ENCODE measurements at places on chromosomes 6 and 20.
A peak's percentile ranks its signal among the peaks of the same experiment; 100 is the strongest.

DNA sequence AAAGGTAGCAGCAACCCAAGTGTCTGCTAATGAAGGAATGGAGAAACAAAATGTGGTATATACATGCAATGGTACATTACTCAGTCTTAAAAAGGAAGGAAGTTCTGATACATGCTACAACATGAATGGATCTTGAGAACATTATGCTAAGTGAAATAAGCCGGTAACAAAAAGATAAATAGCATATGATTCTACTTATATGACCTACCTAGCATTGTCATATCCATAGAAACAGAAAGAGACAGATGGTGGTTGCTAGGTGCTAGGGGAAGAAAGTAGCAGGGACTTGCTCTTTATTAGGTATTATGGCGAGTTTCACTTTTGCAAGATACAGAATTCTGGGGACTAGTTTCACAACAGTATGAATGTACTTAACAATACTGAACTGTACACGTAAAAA is 46.6 kb downstream of the UBR2 start:
- no peak for DNase-seq

DNA sequence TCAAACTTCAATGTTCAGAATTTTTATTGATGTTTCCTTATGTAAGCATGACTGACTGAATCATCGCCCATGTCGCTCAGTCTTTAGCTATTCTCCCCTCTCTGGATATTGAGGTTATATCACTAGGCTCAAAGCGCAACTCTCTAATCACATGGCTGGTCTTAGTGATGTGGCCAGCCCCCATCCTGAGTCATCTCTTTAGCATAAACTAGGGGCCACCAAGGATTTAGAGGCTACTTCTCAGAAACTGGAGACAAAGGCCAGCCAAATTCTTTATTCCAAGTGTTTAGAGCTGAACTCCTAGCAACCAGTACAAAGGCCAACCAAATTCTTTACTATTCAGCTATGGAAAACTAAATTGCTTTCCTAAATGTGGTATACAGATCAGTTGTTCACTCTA is 61.4 kb downstream of the FAM135A start:
- DNase-seq, result no peak

DNA sequence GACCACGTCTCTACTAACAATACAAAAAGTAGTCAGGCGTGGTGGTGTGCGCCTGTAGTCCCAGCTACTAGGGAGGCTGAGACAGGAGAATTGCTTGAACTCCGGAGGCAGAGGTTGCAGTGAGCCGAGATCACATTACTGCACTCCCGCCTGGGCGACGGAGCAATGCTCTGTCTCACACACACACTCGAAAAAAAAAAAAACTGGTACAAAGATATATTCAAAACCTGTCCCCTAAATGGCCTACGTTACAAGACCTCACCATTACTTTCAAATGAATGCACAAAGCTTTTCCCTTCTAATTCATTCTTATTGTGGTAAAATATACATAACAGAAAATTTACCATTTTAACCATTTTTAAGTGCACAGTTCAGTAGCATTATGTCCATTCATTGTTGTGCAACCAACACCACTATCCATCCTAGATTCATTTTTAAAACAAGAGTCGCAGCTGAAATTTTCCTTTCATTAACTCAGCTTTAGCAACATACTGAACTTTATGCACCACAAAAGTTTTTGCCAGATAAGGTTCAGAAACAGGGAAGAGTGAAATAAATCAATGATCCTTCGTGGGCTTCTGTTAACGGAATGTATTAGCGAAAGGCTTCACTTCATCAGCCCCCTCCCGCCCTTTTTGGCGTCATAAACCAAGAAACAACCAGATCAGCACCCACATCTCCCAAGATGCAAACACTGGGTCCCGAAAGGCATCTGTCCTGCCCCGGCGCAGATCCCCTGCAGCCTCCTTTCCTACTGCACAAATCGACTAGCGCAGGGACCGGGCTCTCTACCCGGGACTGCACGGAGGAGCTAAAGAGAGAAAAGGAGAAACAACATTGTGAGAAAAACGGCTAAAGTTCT is 825 bp upstream of the FAM135A start:
- DNase-seq, result no peak

- DNase-seq, result no peak
Measured at GRCh38 chr20:19783966-19784401, 25.9 kb downstream of the RIN2 start.

DNA sequence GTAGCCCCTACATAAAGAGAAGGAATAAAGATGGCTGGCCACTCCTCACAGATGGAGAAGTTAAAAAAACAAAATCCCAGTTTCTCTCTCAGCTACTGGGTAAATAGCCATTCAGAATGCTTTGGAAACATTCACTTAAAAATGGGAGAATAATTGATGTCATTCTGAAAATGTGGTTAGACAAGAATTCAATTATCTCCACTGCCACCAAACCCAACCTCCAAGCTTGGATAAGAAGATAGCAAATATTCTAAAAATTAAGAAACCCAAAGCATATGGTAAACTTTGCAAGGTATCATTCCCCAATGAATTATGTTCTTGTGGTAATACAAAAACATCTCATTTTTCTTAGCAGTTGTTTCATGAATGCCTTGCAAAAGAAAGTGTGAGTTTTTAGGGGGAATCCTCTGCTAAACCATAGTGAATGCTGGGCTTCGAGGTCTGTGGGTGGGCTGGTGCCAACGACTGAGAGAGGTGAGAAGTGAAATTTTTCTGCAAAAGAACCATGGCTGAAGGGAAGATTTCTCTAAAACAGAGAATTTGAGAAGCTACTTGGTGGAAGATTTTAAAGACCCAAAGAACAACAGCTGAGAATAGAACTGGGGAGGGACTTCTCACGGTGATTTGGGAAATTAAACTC is 497.9 kb upstream of the JARID2 start:
- no peak for DNase-seq

GRCh38 chr6:39892490-39893129 is 41.7 kb downstream of the MOCS1 start:
- DNase-seq, result peak; percentile 53

GRCh38 chr6:92847988-92848387 is 571.4 kb downstream of the EPHA7 start:
- DNase-seq, result no peak

DNA sequence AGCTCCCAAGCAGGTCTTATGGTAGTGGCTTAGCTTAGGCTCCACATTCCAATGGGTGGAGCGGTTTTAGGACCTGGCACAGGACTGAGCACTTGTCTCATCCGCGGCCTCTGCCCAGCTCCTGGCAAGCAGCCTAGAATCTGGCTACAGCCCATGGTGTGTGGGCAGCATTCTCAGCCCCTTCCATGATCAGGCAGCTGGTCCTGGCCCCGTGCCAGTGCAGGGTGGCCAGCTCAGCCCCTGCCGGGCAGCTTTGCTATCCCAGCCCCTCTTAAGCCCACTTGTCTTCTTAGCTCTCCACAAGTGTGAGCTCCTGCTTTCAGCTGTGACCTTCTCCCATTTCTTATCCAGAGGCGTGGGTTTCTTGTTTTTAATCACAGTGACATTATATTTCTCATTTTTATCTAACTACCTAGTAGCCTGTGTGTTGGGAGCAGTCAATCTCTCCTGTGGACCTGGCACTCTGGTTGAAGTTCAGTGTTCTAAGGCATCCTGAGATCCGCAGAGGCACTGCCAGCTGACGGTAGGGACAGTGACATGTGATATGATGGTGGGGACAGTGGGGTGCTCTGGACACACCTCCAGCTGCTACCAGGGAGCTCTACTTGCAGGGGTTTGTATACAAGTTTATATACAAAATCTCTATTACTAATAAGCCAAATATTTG is 119.9 kb upstream of the PRND start:
- DNase-seq, result peak; percentile 54

DNA sequence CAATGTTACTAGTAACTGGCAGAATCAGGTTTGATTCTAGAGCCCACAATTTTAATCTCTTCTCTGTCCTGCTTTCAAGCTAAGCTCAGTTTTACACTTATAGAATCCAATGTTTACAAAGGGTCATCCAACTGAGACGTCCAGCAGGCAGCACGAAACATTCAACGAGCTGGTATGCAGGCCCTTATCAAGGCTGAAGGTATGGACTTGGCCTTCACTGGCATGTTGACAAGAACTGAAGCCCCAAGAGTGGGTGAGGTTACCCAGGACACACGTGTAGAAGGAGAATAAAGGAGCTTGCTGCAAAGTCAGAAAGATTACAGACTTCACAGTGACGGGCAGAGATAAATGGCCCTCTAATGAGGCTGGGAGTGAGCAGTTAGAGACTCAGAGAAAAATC is 187.4 kb downstream of the KIF16B start:
- no peak for DNase-seq

DNA sequence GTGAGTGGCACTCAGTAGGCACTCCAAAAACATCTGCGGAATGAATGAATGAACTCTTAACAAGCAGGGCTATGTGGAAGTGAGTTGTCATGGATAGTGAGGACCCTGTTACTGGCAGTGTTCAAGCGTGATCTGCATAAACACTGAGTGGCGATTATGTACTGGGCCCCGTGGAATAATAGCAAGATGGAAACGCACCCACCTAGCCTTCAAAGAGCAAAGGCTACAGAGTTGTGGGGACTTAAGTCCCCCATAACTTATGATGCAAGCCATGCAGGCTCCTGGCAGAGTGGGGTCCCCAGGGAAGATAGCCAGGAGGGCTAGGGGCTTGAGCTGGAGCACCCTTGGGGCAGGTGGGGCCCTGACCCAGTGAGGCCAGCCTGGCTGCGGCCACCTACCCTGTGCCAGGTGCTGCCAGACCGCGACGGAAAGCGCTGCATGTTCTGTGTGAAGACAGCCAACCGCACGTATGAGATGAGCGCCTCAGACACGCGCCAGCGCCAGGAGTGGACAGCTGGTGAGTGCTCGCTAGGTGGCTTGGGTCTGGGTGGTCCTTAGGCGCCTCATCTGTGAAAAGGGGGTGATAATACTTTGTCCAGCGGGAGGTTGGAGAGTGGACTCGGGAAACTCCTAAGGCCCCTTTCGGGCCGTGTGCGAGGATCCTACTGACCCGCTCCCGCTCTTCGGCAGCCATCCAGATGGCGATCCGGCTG is 20.0 kb downstream of the DEF6 start:
- no peak for DNase-seq

DNA sequence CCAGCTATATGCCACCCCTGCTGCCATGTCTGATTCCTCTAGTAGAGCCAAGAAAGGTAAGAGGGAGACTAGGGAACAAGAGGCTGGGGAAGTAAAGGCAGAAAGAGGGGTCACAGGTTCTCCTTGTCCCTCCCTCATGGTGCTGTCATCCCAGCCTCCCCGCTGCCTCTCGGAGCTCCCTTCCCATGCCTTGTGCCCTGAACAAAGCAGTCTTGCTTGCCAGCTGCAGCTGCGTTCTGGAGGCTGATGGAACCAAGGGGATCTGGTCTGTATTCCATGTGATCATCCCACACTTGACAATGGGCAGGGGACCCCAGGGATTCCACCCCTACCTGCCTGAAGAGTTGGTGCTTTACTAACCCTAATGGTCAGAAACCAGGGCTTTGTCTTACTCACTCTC is 61.4 kb downstream of the DAAM2 start:
- DNase-seq, result no peak

DNA sequence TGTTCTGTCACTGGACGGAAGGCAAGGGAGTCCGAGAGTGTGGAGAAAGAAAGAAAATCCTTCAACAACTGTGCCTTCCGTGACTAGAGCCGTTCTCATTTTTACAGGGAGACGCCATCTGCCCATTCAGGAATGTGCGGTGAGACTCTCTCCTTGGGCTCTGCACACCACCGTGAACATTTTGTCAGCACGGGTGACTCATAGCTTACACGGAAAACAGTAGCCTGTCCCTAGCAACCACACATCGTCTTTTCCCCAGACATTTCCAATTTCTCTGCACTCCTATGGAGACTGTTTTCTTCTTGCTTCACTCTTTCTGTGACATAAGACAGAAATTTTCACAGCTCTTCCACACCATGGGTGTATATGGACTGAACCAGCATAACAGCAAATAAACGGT is 55.1 kb downstream of the TBXT start:
- DNase-seq, result no peak

- no peak for DNase-seq
Measured at GRCh38 chr6:119145111-119145510, 66.6 kb upstream of the FAM184A start.

GRCh38 chr6:101595276-101595675 is 201.8 kb downstream of the GRIK2 start:
- no peak for DNase-seq

DNA sequence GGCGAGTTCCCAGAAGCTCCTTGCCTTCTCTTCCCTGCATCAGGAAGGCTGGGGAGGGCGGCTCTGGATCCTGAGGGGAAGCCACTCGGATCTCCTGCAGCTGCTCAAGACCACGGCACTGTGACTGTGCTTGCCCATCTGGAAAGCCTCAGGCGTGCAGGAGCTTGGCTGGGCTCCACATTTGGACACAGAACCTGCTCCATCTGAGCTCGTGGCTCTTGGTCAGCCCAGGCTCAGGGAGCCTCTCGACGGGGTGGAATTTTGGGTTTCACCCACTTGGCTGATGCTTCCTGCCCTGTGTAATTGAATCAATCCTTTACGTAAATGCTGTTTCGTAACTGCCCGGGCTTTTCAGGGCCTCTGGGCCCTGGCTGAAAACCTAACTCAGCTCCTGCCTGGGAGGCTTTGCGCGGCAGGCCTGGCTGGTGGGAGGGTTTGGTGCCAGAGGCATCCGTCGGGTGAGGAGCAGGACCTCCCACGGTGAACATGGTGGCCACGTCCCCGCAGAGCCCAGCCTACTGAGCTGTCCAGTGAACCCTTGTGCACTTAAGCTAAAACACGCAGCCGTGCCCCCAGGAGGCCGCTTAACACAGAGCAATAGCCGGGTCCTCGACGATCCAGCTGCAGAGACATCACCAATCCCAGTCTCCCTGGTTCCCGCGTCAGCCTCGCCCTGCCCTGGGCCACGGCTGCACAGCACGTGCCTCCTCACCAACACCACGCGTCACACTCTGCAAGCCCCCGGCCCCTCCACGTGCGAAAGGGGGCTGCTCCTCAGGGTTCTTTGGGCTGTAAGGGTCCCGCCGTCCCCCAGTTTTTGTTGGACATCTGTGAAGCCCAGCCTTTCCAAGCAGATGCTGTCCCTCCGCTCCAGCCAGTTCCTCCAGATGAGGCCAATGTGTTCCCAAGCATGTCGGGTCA is 241.0 kb downstream of the DLL1 start:
- no peak for DNase-seq

GRCh38 chr20:50163570-50164317 is 10.2 kb upstream of the PEDS1 start:
- DNase-seq, result no peak

DNA sequence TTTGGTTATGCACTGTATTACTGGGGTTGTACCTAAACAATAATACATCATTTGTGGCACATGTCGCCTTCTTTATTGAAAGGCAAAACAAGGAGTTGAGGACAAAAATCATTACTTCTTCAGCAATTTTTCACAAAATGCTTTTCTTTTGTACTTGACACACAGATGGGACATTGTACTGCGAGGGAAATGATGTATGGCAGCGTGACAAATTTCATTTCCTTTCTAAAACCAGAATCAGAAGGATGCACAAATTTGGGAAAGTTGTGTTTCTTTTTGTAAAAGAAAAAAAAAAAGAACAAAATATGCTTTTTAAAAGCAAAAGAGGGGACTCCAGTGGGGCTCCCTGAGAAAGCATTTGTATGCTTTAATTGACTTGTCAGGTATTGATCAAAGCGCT is 394.0 kb upstream of the SLC35B3 start:
- DNase-seq, result no peak

- no peak for DNase-seq
Measured at GRCh38 chr20:59580146-59580946, 24.0 kb upstream of the PHACTR3 start.

Data from C1 segment of cervical spinal cord (tissue), 14 donors.